ENCODE measurements at places on chromosomes 2 and 18. TPM values are rescaled to one million over a fixed set of nuclear protein-coding genes. Genes with fewer than 3 reads are reported as not detected.

DNA sequence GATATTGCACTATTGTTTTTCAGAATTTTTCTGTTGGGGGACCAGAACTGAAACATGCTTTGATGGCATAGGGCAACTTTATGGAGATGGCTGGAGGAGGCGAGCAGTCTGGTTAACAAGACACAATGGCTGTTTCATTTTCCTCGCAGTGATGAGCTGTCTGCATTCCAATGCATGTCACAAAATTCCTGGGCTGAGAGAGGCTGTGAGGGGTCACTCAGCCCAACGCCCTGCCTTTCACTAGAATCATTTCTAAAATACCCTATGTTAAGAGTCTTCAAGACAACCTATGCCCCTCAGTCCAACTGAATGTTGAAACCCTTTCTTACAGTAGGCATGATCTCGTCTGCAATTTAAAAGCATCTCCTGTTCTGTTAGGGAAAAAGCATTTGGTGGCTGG lies 1090.0 kb downstream of the BCL11A start:
- DNase-seq, result no peak

DNA sequence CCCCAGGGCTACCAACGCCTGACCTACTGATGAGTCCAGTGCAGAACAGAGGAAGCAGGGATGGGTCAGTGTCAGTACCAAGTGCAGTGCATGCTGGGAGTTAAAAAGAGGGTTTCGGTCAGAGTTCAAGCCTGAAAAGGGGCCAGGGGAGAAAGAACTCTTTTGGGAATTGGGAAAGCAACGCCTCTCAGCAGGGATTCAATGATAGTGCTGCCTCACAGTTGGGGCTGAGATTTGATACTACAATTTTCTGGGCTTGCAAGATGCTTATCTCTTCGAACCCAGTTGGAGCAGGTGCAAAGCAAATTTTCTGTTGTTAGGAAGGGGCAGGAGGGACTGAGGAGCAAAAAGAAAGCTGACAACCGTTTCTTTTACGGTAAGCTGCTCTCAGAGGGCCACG lies 82.6 kb downstream of the CERKL start:
- no peak for DNase-seq

- no peak for DNase-seq
Measured at GRCh38 chr2:85981579-85982247, 92.9 kb upstream of the ST3GAL5 start.

Gene ACVR2A
- polyA plus RNA-seq, result 26.7 TPM

- DNase-seq, result no peak
Measured at GRCh38 chr2:144310889-144311608, 208.9 kb downstream of the ZEB2 start.

GRCh38 chr2:45567974-45568789 lies 42.9 kb downstream of the SRBD1 start:
- DNase-seq, result no peak

Gene BCL2L11
- polyA plus RNA-seq, result not detected

Gene RGPD3
- 0.07 TPM for polyA plus RNA-seq

DNA sequence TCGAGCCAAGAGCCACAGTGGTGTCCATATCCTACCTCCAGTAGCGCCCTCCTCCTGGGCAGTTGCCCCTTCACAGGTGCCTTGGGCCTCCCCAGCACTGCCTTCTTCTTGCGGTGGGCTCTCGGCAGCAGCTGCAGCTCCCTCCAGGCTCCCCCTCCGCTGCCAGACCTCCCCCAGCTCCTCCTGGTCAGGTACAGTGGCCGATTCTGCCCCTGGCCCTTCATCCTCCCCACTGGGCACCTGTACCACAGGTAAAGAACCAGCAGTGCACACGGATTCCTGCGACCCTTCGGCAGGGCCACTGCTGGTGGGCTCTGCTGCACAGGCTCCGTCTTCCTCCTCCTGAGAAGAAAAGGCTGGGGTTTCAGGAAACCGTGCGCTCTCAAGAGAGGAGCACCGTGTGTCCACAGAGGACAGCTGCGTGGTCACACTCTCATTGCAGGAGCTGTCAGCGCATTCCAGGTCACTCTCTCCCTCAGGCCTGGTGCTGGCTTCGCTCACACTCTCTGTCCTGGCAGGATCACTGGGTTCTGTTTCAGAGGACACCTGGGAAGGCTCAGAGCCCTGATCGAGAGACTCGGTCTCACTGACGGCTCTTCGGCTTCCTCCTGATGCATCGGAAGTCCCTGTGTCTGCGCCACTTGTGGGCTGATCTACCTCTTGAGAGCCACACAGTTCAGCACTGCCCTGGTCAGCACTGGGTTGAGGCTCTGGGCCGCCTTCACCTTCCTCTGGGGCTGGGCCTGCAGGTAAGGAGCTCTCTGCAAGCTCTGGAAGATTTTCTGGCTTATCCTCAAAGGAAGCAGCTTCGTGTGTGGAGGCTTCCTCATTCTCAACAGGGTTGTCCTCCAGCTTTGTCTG lies 147.4 kb upstream of the STK17B start:
- no peak for DNase-seq

Data from muscle of arm (tissue), 14 donors.